ENCODE measurements at places on chromosomes 1 and 21.

DNA sequence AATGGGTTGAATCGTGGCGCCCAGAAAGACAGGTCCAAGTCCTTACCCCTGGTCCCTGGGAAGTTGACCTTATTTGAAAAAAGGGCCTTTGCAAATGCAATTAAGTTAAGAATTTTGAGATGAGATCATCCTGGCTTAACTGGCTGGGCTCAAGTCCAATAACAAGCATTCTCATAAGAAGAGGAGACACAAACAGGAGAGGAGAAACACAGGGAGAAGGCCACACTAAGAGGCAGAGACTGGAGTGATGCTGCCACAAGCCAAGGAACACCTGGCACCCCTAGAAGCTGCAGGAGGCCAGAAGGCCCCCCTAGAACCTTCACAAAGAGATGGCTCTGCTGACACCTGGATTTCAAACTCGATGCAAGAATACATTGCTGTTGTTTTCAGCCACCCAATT lies 44.6 kb downstream of the PDPN start:
- no peak for DNase-seq

GRCh38 chr1:25909040-25909439 lies 2.8 kb upstream of the STMN1 start:
- DNase-seq = no peak

GRCh38 chr1:230517786-230518185 lies 91.7 kb upstream of the PGBD5 start:
- DNase-seq = no peak

DNA sequence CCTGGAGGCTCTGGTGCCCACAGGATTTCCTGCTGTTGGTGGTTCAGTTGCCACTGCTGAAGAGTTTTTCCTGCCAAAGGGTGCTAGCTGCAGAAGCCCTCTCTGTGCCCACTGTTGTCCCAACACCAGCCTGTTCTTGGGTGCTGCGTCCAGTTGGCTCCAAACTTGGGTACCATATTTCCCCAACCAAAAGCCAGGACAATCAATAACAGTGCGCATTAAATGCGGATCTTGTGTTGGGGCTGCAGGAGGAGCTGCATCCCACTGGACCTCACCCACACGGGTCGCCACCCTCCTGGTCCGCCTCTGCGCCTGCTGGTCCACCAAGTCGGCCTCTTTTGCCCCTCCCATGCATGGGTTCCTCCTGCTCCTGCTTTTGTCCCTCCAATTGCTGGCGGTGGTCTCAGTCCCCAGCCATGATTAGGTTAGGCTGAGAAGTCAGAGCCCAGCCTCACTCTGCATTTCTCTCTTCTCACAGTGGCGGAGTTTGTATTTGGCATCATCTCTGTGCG lies 9.8 kb downstream of the ABCG1 start:
- DNase-seq = no peak

GRCh38 chr1:211581526-211581925 lies 2.6 kb upstream of the SLC30A1 start:
- DNase-seq = peak; percentile 64

DNA sequence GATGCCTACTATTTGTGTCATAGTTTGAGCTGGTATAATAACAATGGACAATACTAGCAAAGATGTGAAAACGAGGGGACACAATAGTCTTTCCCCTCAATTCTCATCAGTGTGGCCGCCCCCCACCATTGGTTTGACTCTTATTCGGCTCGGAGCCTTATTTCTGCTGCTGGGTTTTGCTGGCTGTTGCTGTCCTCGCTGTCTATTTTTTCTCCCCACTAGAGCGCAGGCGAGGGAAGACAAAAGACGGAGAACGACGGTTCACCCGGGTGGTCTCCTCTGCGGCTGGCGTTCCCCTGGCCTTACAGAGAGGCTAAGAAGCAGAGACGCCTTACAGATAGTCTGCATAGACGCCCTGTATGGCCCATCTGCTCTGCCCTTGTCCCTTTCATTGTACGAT lies 19.4 kb downstream of the CLIC6 start:
- no peak for DNase-seq

DNA sequence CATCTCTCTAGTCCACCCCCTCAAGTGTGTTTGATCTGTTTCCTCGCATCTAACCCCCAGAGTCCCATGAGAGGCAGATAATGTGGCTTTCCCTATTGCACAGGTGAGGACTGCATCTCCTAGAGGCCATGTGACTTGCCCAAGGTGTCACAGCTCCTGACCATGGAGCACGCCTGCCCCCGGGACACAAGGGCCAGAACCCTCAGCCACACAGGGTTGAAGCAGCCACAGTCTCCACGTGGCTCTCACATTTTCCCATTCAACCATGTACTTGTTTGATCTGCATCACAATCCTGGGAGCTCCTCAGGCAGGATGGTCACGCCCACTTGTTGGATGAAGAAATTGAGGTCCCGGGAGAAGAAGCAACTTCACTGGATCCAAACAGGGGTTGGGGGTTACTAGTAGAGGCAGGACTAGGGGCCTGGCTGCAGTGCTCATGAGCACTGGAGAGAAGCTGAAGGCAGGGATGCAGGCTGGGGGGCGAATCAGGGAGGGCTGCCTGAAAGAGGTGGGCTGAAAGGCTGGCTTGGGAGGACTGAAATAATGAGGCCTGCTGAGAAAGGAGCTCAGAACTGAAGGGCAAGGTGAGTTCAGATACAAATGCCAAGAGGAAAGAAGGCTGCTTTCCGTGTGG lies 207.9 kb downstream of the PTPRU start:
- DNase-seq = no peak

DNA sequence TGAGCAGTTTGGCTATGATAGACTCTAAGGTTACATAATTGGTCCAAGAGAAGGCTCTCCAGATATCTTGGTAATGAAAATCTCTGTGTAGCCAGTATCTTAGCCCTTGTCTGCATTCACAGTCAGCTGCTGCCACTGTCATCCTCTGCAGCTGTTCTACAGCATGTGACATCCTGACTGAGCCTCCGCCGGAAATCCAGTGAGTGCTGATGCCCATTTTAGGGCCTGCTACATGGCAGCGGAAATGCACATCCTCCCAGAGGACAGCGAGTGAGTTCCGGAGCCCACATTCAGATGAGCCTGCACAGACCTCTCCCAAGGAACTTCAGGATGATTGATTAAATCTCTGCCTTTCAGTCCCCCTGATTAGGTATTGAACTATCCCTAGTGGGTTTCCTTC lies 237.1 kb downstream of the HHIPL2 start:
- DNase-seq = no peak

- DNase-seq = no peak
Observed at GRCh38 chr1:6241887-6242740, 1.9 kb upstream of the HES3 start.

DNA sequence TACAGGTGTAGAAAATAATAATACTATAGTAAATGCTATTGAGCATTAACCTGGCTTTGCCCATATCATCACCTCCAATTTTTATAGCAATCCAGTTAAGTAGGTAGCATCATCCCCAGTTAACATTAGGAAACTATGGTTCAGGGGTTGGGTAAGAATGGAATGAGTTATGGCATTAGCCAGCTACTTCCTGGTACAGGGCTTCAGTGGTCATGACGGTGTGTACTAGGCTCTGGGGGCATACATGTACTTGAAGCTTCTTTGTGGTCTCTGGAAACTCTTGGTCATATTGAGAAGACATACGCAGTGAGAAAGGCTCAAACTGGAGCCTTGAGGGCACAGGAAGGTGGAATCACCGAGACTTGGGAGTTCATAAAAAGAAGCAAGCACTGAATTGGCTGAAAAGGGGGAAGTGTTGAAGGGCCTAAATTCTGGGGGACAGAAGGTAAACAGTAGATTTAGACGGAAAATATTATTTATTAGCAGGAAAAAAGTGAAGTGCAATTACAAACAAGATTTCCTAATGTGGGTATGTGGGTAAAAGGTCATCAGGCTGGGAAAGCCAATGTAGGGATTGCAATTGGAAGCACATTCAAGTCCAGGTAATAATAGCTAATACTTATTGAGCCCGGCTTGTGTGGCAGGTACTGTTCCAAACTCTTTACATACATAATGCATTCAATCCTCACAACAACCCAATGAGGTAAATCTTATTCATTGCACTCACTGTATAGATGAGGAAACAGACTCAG lies 114.2 kb upstream of the ATP1A1 start:
- no peak for DNase-seq

DNA sequence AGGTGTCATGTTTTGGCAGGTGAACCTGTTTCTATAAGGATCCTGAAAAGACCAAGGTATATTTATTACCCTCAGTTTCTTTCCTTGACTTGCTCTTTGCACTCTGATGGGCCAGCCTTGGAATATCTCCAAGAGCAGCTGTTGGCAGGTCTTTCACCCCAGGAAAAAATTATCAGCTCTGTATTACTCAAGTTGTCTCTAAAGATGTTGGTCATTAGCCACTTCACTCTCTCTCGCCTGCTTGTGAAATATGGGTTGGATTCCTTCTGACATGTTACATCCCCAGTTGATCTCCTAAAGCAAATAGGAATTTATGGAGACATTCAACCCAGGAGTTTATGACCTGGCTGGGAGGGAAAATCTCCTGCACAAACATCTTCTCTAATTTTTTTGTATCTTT lies 85.9 kb downstream of the KCNJ15 start:
- DNase-seq = no peak

- DNase-seq = no peak
Observed at GRCh38 chr1:234742622-234743021, 132.6 kb upstream of the IRF2BP2 start.

- no peak for DNase-seq
Observed at GRCh38 chr1:241090798-241091197, 266.2 kb downstream of the RGS7 start.

- no peak for DNase-seq
Observed at GRCh38 chr21:14573244-14573643, 27.1 kb upstream of the SAMSN1 start.

- DNase-seq = no peak
Observed at GRCh38 chr1:18333220-18333619, 147.5 kb upstream of the KLHDC7A start.

DNA sequence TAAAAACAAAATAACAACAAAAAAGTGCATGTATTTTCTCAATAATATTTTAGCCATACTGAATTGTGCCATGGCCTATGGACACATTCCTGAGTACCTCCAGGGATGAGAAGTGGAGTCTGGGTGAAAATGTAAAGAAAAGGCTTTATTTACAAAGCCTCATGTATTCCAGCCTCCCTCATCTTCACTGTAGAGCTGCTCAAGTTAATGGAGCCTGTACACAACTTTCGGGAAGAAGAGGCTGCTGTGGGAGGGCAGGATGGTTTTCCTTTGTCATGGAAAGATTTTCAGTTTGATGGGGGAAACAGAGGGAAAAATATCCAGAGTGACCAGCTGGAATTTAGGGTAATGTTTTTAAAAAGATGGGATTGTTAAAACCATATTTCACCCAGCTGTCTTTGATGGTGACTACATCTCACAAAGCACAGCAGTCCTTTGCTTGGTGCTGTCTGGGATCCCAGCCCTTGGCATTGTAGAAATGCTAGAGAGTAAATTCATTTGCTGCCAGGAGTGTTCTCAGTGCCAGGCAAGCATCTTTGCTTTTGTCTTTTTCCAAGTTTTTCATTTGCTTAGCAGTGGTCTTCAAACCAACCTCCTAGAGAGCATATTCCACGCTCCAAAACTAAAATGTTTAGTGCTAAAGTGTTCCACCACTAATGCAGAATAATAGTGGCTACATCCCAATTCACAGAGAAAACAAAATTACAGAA lies 54.9 kb downstream of the DPT start:
- no peak for DNase-seq

All from AG09309 (cell line).